Inflammatory macrophage treated with lipopolysaccharide for 1 hour (primary cell): ENCODE measurements at places on chromosomes 1 and 21.
A peak's percentile ranks its signal among the peaks of the same experiment; 100 is the strongest.

- no peak for DNase-seq
These were observed 10.4 kb upstream of the LHX8 start for GRCh38 chr1:75123756-75124155.

DNA sequence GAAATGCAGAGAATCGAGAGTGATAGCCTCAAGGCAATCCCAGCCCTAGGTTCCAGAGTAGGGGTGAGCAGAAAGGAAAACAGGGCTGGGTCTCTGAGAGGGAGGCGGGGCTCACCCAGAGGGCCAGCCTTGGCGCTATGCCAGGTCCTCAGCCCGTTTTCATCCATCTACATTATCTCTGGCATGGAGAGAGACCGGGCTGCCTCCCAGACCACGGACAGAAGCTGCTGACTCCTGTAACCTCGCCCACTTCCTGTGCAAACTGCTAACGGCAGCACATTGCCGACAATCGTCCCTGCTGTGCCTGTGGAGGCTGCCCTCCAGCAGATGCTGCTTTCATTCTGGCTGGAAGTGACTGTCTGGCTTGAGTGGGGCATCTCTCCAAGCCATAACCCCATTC is 569.1 kb downstream of the NPHP4 start:
- DNase-seq = no peak

DNA sequence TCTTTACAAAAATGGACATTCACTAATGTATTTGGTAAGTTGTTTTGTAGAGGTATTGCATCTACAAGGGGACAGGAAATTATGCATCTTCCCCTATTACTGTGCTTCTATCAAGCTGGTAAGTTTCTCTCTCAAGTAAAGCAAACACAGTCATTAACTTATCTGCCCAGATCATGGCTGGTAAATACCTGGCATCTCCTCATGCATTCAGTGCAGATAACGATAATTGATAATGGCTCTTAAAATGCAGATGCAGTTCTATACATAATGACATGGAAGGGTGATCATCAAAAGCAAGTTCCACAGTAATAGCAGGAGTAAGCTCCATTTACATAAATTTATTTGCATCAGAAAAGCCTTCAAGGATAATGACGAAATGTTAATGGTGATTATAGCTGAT is 122.4 kb downstream of the SIPA1L2 start:
- DNase-seq = no peak

- no peak for DNase-seq
These were observed 193.1 kb upstream of the DAB1 start for GRCh38 chr1:57616921-57617320.

DNA sequence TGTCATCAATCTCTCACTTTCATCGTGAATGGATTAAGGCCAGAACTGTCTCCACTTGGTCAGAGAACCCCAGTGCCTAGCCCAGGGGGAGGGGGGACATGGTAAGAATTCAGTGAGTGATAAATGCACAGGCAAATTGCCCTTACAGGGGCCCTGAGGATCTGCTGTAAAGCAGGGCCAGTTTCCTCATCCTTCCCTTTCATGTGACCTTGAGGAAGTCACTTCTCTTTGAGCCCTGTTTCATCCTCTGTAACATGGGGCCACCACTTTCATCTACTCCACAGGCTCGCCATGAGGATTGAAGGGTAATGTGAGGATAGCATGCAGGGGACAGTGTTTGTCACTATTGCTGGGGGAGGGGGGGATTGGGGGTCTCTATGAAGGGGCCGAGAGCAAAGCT is 28.1 kb upstream of the C1QA start:
- peak; percentile 23 for DNase-seq

- no peak for DNase-seq
These were observed 80.7 kb downstream of the TBX15 start for GRCh38 chr1:118907466-118907865.

- DNase-seq = no peak
These were observed 17.5 kb upstream of the TTC22 start for GRCh38 chr1:54818461-54819194.

DNA sequence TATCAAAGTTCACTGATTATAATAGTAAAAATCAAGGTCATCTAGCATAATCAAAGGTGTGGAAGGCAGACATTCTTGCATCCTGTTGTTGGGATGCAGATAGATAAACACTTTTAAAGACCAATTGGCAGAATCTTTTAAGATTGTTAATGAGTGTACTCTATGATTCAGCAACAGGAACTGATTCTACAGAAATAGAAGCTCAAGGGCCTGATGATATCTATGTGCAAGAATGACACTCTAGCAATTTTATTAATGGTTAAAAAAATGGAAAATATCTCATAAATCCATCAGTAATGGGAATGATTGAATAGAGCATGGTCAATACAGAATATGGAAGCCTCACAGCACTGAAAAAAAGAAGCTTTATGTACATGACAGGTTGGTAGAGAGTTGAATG is 2.2 kb upstream of the ATP1A4 start:
- DNase-seq = no peak

DNA sequence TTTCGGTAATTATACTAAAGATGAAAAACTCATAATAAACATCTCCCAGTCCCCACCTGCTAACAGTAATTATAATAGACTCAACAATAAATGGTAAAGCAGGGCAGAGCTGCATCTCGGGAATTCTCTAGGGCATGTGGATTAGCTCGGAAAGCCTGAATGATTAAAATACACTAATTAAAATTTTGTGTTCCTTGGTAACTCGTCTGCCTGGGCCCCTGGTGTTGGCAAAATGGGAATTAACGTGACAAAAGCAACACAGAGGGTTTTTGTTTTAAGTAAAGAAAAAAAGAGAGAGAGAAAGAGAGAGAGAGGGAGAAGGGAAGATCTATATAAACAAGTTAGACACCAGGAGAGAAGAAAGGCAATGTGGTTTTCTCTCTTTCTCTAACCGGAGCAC is 62.1 kb downstream of the CASZ1 start:
- no peak for DNase-seq

GRCh38 chr21:42505090-42505726 is 8.4 kb upstream of the SLC37A1 start:
- peak; percentile 48 for DNase-seq

- peak; percentile 78 for DNase-seq
These were observed 55.0 kb downstream of the S1PR1 start for GRCh38 chr1:101291562-101292380.

- DNase-seq = no peak
These were observed 60.4 kb downstream of the CAPZB start for GRCh38 chr1:19424651-19425570.

DNA sequence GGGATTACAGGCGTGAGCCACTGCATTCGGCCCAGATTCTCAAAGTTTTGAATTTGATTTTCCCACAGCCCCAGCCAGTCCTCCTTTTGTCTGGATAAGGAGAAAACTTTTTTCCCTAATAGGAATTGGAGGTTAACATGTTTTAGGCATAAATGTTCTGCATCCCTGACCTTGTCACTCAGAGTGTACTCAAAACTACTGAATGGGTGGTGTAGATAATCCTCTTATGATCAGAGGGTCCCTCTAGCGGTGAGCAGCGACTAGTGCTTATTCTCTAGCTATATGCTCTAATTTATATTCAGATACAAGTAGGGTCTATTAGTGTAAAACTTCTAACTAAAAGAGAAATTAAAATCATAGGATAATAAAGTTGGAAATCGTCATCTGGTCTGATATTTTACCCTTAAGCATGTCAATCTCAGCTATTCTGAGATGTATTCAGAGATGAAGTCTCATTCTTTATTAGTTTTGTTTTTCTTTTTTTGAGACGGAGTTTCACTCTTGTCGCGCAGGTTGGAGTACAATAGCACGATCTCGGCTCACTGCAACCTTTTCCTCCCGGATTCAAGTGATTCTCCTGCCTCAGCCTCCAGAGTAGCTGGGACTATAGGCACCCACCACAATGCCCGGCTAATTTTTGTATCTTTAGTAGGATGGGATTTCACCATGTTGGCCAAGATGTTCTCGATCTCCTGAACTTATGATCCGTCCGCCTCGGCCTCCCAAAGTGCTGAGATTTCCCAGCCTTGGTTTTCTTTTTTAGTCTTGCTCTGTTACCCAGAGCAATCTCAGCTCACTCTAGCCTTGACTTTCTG is 2.7 kb upstream of the PSMD4 start:
- DNase-seq = peak; percentile 65

- DNase-seq = peak; percentile 88
These were observed 3.7 kb downstream of the CSTB start for GRCh38 chr21:43772425-43772821.

DNA sequence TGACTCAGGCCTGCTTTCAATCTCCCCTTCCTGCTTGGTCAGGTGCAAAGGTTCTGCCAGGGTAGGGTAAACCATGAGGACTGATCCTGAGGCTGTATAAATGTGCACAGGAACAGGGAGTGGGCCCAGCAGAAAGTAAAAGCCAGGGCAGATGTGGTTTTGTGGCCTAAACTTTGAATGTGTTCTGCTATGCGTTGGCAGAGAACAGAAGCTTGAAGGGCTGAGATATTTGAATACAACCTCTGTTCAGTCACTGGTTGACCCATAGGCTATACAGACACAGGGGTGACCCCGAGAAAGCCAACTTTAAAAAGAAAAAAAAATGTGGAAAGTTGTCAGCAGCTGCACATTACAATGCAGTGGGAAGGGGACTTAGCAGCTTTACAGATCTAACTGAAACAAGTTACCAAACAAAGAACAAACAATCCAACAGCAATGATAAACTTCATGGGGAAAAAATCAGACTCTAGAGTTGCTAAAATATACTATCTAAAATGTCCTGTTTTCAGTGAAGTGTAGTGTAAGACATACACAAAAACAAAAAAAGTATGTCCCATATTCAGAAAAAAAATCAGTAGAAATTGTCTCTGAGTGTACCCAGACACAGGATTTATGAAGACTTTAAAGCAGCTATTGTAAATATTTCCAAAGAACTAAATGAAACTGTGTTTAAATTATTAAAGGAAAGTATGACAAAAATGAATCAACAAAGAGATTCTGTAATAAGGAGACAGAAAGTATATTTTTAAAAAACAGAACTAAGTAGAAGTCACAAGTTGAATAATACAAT is 216.1 kb downstream of the RPS6KC1 start:
- DNase-seq = no peak

GRCh38 chr1:108533351-108534083 is 26.4 kb upstream of the EEIG2 start:
- no peak for DNase-seq

DNA sequence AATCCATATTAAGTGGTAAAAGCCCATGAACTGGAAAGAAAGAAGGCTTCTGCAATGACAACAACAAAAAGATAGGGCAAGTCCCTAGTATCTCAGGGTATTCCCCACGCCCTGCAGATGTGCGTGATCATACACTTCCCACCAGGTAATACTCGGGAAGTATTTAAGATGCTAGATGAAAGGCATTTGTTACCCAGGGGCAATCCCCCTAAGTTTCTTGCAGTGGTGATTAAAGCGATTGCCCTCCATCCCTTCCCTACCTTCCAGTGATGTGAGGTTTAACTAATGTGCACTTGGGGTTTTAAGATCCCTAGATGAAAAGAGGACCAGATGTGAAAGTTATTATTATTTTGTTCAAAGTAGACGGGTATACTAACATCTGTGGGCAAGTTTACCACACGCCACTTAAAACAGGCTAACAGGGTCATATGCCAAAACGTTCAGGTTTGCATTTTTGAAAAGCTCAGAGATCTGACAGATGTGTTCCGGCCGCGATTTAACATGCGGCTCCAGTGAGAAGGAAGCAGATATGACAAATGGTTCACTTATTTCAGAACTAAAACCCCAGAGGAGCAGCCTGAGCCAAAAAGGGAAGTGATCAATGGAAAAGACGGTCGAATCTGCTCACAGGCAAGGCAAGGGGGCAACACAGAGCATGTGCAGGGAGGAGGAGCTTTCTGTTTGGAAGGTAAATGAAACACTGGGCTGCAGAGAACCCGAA is 17.4 kb downstream of the TIAM1 start:
- peak; percentile 66 for DNase-seq

GRCh38 chr21:18443701-18444100 is 40.1 kb upstream of the TMPRSS15 start:
- no peak for DNase-seq

DNA sequence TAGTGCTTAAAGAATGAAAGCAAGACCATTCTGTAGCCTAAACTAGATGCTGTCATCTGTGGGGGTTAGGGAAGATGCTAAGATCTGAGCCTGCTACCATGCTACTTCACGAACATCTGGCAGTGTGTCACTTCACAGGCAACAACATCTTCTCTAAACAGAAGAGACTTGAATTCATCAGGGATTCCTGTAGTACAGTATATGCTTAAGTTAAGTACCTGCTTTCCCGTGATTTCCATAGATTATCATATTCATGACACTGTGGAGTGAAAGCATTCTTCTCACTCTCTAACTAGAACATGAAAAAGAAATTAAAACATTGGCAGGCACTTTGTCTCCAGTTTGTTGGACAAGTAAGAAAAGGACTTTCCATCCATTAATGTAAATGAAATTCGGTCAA is 390.9 kb downstream of the PTBP2 start:
- DNase-seq = no peak

- no peak for DNase-seq
These were observed 5.6 kb downstream of the PPP1R15B start for GRCh38 chr1:204405988-204406387.

DNA sequence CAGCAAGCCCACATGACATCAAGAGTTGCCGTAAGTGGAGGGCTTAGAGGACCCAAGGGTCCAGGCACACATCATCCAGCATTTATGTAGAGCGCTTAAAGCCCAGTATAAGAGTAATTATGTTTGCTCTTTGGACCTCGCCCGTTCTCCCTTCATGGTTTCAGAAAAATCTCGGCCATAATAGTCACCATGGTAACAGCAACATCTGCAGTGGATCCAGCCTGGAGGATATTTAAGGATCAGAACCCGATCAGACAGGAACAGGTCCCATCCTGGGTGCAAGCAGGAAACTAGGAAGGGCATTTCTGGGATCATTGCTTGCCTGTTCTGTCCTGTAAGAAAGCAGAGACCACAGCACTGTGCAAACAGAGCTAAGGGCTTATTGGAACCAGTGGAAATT is 89.9 kb upstream of the KAZN start:
- no peak for DNase-seq

DNA sequence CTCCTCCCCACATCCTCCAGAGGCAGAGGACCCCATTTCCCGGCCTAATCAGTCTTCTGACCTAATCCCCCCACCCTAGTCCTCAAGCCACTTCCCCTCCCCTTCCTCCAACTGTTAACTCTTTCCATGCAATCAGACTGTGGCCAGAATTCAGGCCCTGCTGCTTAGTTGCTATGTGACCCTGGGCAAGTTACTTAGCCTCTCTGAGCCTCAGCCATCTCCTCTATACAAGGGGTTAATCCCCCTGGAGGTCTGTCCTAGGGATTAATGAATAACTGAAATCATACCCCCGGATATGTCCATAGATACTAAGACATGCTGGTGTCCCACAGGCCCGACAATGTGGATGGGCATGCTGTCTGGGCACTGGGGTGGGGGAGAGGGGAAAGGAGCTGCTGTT is 18.3 kb downstream of the AHDC1 start:
- no peak for DNase-seq

GRCh38 chr1:3015269-3015635 is 6.0 kb upstream of the ACTRT2 start:
- DNase-seq = no peak

DNA sequence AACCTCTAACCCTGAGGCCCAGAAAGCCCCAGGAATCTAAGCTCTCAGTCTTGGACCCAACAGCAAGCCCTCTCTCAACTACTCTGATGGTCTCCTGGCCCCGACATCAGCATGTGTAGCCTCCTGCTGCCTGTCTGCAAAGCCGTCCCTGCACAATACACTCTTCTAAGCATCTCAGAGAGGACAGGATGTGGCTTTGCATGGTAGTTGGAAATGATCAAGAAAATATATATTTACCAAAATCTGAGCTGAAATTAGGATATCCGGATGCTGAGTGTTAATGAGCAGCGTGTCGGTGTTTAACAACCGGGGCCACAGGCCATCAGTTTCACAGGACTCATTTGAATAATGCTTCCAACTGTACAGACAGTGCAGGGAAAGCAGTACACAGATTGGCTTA is 59.1 kb upstream of the SIM2 start:
- DNase-seq = no peak
